ENCODE measurements at places on chromosomes 1 and 21.
A peak's percentile ranks its signal among the peaks of the same experiment; 100 is the strongest.

DNA sequence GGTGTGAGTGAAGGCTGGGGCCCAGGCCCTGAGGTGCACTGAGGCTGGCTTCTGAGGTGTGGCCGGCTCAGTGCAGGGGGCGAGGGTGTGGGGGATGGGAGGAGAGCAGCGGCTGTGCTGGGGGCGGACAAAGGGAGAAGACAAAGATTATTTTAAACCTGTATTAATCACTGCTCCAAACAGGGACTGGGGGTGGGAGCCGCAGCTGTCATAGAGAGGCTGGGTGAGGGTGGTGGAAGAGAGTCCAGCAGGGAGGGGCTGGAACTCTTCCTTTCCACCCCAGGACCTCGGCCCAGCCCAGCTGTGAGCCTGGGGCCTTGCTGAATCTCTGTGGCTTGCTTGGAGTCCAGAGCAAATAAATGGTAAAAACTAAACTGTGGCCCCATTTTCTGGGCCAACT is 106.9 kb downstream of the KCND3 start:
- DNase-seq, result no peak

GRCh38 chr1:91831132-91831930 is 54.6 kb downstream of the TGFBR3 start:
- DNase-seq, result no peak

DNA sequence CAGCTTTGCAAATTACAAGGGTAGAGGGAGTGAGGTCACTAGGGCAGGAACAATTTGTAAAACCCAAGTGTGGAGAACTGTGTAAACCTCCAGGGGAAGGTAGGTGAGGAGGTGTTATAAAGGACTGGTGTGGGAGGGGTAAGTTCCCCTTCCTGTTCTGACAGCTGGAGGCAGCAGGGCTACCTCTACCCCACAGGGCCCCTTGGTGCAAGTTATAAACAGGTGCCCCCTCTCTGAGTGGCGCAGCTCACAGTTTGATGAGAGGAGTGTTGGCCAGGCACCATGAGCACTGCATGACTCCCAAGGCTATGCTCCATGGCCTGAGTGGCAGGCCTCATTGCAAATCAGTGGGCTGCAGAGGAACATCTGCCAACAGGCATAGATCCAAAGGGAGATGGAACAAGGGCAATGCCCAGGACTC is 41.0 kb downstream of the MFSD2A start:
- peak; percentile 16 for DNase-seq

DNA sequence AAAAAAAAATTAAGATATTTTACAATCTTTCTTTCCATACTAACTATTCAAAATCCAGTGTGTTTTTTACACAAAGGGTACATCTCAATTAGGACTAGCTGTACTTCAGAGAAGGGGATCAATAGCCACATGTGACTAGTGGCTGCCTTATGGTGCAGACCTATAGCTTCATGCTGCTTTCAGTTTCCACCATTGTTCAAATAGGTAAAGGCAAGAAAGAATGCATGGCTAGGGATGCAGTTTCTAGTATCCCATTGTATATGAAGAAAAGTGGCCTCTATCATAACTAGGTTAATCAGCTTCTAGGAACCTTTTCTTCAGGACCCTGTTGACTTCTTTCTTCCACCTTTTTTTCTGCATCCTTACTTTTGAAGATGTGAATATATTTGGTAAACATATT is 35.7 kb downstream of the OSBPL9 start:
- no peak for DNase-seq

GRCh38 chr1:54298284-54299033 is 98.5 kb downstream of the MRPL37 start:
- DNase-seq, result no peak

DNA sequence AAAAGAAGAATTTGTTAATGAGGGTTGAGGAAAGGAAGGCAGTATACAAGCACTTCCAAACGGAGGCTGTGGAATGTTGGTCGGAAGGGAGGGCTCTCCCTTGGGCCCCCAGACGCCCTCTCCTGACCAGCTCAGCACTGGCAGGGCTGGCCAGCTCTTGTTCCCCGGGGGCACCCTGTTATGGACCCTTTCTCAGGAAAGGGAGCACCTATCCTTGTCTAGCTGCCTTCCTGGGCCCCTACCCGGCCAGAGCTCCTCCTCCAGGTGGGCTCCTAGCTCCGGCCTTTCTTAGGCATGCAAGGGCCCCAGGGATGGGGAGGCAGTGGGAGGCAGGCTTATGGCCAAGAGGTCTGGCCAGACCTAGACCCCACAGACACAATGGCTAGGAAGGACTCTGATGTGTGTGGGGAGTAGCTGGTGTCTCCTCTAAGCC is 926 bp downstream of the BLACAT1 start:
- DNase-seq, result no peak

GRCh38 chr1:27605796-27606707 is 2.1 kb upstream of the AHDC1 start:
- DNase-seq, result peak; percentile 69

DNA sequence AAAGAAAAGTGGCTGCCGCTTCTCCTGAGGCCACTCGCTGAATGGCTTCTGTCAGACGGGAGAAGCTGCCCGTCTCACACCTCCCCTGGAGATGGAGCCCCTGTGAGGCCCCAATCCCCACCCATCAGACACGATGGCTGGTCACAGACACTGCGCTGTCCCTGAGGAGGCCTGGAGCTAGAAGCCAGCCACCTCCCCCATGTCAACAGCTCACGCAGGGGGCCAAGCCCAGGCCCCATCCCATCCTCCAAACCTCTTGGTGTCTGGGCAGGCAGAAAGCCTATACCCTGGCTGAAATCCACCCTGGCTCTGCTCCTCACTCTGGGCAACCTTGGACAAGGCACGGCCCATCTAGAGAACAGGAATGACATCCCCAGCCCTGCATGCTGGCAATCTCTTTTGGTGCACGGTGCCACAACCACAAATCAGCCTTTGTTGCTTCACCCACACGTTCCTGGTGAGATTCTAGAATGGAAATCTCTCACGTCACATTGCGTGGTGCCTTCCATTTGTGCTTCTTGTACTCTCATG is 273.9 kb upstream of the VAMP3 start:
- no peak for DNase-seq

DNA sequence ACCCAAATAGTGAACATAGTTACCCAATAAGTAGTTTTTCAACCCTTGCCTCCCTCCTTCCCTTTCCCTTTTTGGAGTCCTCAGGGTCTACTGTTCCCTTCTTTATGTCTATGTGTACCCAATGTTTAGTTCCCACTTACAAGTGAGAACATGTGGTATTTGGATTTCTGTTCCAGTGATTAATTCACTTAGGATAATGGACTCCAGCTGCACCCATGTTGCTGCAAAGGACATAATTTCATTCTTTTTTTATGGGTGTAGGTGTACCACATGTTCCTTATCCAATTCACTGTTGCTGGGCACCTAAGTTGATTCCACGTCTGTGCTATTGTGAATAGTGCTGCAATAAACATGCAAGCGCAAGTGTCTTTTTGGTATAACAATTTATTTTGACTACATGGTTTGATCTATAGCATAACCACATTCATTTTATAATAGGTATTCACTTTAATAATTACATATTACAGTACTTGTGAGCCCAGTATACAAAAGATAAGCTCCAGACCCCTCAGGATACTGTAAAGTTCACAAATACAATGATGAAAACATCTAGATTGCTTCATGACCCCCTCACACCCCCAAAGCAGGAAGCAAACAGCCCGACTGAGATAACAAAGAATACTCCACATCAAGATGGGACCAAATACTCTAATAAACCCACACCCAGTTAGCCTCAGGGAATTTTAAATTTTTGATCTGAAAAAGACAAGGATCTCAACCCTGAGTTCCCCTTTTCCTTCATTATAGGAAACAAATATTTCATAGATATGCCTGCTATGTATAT is 45.3 kb downstream of the PUM1 start:
- DNase-seq, result no peak

DNA sequence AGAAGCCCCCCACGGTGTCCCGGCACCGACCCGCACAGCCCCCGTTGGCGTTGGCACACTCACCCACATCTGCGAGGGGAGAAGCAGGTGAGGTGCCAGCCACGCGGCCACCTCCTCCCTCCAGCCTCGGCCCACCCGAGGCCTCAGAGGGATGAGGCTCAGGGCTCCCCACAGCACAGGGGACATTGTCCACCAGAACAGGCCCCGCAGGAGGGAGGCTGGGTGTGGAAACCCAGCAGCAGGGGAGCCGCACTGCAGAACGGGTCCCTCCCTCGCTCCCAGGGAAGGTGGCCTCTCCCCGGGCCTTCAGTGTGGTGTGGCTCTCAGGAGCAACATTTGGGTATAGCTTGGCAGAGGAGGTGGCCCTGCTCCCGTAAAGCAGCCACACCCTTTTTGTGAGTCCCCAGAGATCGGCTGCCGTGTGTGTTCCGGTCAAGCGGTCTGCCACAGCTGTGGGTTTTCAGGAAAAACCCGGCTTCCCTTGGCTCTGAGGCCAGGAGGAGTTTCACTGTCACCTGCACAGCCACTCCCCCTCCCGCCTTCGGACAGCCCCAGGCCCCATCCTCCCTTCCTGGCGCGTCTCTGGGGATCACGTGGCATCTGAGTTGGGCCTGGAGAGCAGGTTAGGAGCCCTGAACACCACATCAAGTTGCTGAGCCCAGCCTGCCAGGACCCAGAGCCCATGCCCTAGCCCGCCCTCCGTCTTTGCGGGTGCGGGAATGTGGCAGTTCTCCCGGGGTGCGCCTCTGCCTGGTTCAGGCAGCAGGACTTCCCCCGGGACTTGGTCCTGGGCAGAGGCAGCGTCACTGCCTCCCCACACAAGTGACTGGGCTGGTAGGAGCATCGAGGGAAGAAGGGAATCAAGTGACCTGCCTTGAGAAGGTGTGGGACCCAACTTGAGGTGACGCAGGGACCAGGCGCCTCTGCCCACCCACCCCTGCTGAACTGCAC is 64.0 kb downstream of the MEGF6 start:
- DNase-seq, result no peak

- DNase-seq, result no peak
Observed at GRCh38 chr1:227546059-227546458, 17.3 kb upstream of the ZNF678 start.

GRCh38 chr1:101190441-101190840 is 46.4 kb upstream of the S1PR1 start:
- DNase-seq, result no peak

DNA sequence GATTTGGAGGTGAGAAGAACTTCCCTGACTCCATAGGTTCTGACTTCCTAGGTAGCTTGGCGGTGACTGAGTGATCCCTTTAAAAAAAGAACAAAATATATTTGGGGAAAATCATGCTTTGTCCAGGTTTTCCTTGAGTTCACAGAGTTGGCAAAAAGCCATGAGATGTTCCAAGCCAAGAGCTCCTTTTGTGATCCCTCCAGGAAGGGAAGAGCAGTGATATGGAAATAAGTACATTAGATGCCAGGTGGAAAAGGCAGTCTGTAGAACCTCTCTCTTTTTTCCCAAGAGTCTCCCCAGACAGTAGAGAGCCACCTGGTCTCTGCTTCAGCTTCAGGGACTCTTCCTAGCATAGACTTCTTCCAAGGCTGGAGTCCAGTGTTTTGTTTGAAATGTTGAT is 10.2 kb downstream of the TLCD4 start:
- DNase-seq, result no peak

DNA sequence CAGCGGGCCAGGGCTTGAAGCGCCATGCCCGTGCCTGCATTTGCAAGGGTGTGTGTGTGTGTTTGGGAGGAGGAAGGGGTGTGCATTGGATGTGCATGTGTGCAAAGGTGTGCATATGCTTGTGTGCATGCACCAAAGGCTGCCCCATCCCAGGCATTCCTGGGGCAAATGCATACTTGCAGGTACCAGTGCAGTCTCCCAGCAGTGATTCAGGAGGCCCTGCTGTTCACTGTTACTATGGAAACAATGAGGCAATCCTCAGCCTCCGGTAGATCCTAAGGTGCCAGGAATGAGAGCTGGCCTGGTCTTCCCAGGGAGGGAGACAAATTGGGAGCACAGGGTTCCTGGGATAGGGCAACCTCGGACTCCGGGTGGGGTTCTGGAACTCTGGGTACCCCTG is 7.5 kb upstream of the FNDC5 start:
- DNase-seq, result no peak

Measured in CD4-positive, alpha-beta T cell treated with Interleukin-2 at 100 ng/mL for 4 hours (primary cell).